ENCODE measurements at places on chromosomes 7 and 10.

DNA sequence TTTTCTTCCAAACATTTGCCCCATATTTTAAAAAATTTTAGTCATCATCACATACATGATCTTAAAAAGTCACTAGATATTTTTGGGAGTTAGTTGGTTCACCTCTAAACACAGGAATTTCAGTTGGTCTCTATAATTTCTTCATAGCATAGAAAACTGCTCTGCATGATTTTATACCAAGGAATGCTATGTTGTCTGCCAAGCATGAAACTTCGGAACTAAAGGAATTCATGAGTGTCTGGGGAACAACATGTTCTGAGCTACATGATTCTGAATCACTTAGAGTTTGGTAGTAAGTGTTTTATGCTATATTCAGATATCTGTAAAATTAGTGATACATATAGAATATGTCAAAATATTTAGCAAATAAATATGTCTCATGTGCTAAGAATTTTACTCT lies 957.8 kb downstream of the GATA3 start:
- no peak for DNase-seq

- DNase-seq = no peak
Observed at GRCh38 chr10:22503315-22504088, 158.2 kb downstream of the SPAG6 start.

DNA sequence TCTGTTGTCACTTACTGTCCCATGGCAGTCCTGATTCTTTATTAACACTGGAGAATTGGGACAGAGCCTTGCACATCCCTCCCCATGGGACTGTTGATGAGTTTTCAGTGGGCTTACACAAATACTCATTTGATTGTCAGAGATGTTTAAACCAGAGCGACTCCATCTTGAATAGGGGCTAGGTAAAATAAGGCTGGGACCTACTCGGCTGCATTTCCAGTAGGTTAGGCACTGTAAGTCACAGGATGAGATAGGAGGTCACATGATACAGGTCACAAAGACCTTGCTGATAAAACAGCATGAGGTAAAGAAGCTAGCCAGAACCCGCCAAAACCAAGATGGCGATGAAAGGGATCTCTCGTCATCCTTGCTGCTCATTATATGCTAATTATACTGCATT lies 47.6 kb upstream of the JCAD start:
- DNase-seq = no peak

GRCh38 chr7:28779954-28780353 lies 178.2 kb downstream of the TRIL start:
- no peak for DNase-seq

All from omental fat pad (tissue), 4 donors.